ENCODE measurements at places on chromosomes 11 and 22.
A peak's percentile ranks its signal among the peaks of the same experiment; 100 is the strongest.

- peak; percentile 16 for DNase-seq
Measured at GRCh38 chr11:75931124-75931523, 116.1 kb downstream of the UVRAG start.

DNA sequence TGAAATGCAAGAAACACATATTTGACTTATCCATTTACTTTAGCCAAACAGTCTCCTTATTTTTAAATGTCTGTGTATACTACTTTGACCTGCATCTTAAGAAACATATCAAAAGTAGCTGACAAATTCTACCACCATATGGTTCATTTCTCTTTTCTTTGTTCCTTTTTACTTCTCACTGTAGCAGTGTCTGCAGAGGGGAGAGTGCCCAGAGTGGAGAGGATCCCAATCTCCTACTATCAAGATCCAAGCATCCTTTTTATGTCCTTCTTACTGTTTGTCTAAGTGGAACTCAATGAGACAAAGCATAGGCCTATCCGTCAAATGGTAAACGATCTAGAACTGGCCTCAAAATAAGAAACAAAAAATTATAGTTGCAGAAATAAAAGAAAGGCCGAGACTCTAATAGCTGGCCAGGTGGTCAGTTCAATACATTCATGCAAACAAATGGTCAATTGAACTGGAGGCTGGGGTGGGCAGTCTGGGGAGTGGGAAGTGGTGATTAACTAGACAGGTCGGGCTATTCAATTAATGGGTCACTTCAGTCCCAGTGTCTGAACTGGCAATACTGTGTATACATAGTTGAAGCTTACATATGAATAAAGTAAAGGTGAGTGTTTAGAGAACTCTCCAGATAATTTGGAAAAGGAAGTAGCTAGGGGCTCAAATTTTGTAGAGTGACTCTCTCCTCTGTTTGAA, 149.1 kb downstream of the MAML2 start:
- DNase-seq, result no peak

- no peak for DNase-seq
Measured at GRCh38 chr11:23846902-23847422, 649.9 kb upstream of the LUZP2 start.

GRCh38 chr22:23305922-23306374, 125.6 kb downstream of the BCR start:
- no peak for DNase-seq

DNA sequence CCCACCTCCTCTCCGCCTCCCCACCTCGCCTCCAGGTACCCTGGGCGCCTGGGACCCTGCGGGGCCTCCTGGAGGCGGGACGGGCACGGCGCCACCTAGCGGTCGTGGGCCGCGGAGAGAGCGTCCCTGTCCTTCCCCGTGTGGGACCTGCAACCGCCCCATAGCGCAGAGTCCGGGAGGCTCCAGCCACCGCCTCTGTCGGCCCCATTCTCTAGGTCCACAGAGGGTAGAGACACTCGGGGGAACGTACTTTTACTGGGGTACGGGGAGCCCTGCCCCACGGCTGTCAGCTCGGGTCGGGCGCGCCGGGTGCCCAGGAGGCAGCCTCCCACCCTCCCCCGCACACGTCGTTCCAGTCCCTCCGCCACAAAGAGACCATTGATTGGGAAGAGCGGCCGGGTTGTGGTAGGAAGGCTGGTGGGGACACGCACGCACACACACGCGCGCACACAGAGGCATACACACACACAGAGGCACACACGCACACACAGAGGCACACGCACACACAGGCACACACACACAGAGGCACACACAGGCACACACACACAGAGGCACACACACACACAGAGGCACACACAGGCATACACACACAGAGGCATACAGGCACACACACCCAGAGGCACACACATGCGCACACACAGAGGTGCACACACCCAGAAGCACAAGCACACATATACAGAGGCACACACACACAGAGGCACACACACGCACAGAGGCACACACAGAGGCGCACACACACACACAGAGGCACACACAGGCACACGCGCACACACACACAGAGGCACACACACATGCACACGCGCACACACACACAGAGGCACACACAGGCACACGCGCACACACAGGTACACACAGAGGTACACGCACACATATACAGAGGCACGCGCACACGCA, 12.6 kb upstream of the NECTIN1 start:
- no peak for DNase-seq

Measured in AG04450 (cell line).